IMR-90 (cell line): ENCODE measurements at places on chromosomes 12 and 14. TPM values are rescaled to one million over a fixed set of nuclear protein-coding genes. Genes with fewer than 3 reads are reported as not detected.

RHEBL1 gene
- total RNA-seq = 0.56 and 0.72 TPM in 2 replicates

RASSF8 gene
- total RNA-seq = 50.5 and 50.8 TPM in 2 replicates

RFX4 gene
- not detected in 2 replicates for total RNA-seq

STYK1 gene
- 0.72 and 1.1 TPM in 2 replicates for total RNA-seq

DPF3 gene
- 32.8 and 48.9 TPM in 2 replicates for total RNA-seq

NKX2-1 gene
- total RNA-seq = not detected in 2 replicates

NDRG2 gene
- 0.36 and 0.56 TPM in 2 replicates for total RNA-seq

SLC35F4 gene
- total RNA-seq = not detected in 2 replicates

CLEC2A gene
- not detected in 2 replicates for total RNA-seq

USP5 gene
- total RNA-seq = 119 and 125 TPM in 2 replicates

SLC16A7 gene
- 21.5 and 30.0 TPM in 2 replicates for total RNA-seq

MYRFL gene
- total RNA-seq = not detected in 2 replicates

RNF212B gene
- not detected in 2 replicates for total RNA-seq

CPNE8 gene
- total RNA-seq = not detected in 2 replicates

CPSF2 gene
- 30.6 and 51.7 TPM in 2 replicates for total RNA-seq

GARIN6 gene
- total RNA-seq = not detected in 2 replicates

ALKBH1 gene
- 9.2 and 10.8 TPM in 2 replicates for total RNA-seq

LRP1-AS gene
- total RNA-seq = not detected in 2 replicates

SMIM41 gene
- not detected in 2 replicates for total RNA-seq

A2ML1 gene
- not detected in 2 replicates for total RNA-seq
